Epithelial cell of alveolus of lung (primary cell): ENCODE measurements at places on chromosomes 12 and 14. TPM values are rescaled to one million over a fixed set of nuclear protein-coding genes. Genes with fewer than 3 reads are reported as not detected.

MNAT1 gene
- 15.4 and 39.0 TPM in 2 replicates for total RNA-seq

SLC10A1 gene
- not detected in 2 replicates for total RNA-seq

NUBPL gene
- 9.4 and 12.2 TPM in 2 replicates for total RNA-seq

OR4E2 gene
- not detected in 2 replicates for total RNA-seq

TMEM253 gene
- not detected in 2 replicates for total RNA-seq

VAMP1 gene
- 2.6 and 20.4 TPM in 2 replicates for total RNA-seq

PLEKHD1 gene
- 0.08 TPM in 1 of 2 replicates, not detected in the other for total RNA-seq

SYT1 gene
- total RNA-seq, result 4.5 and 12.0 TPM in 2 replicates

MIA2 gene
- total RNA-seq, result 9.3 and 9.4 TPM in 2 replicates

PRORP gene
- total RNA-seq, result 13.3 and 30.9 TPM in 2 replicates

GLS2 gene
- 0.13 TPM in 1 of 2 replicates, not detected in the other for total RNA-seq

LRFN5 gene
- 4.9 and 14.7 TPM in 2 replicates for total RNA-seq

TAS2R13 gene
- under 0.01 and 2.8 TPM in 2 replicates for total RNA-seq

DIO3 gene
- total RNA-seq, result 0.13 and 7.2 TPM in 2 replicates

NINJ2 gene
- 1.8 and 2.5 TPM in 2 replicates for total RNA-seq

MMP19 gene
- 21.9 and 38.4 TPM in 2 replicates for total RNA-seq

CISTR gene
- not detected in 2 replicates for total RNA-seq

NKX2-8 gene
- total RNA-seq, result 0.13 TPM in 1 of 2 replicates, not detected in the other

TPPP2 gene
- not detected in 2 replicates for total RNA-seq

TAS2R50 gene
- 0.13 and 0.16 TPM in 2 replicates for total RNA-seq

TMX1 gene
- 45.3 and 45.4 TPM in 2 replicates for total RNA-seq

ALKBH2 gene
- 18.0 and 23.7 TPM in 2 replicates for total RNA-seq
